Uterus (tissue), 4 donors: ENCODE measurements at places on chromosomes 5 and 9. TPM values are rescaled to one million over a fixed set of nuclear protein-coding genes. Genes with fewer than 3 reads are reported as not detected.

The SAXO1 gene
- total RNA-seq, result 0.14 TPM

The VPS13A gene
- total RNA-seq, result 22.5 TPM

The SLC6A7 gene
- not detected for total RNA-seq

The RAPGEF1 gene
- 28.2 TPM for total RNA-seq

The FOXD4L5 gene
- 0.37 TPM for total RNA-seq

The FOXD4L3 gene
- total RNA-seq, result not detected

The GFI1B gene
- not detected for total RNA-seq

- no peak for DNase-seq
Observed at GRCh38 chr5:490116-491106, 33.8 kb downstream of the SLC9A3 start.

DNA sequence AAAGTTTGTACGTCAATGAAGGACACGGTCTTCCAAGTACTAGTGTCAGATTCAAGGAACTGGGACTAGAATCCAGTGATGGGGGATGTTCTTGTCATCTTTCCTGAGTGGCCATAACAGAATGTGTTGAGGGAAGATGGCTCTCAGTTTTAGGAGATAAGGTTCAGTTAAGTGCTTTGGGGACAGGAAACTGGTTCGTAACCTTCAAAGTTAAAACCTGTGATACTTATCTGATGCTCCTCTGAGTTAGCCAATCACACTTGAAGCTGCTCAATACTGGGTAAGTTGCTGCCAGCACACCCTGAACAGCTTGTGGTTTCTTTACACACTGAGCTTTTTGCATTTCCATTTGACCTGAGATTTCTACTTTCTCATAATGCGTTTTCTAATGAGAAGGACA, 64.4 kb downstream of the PIK3R1 start:
- no peak for DNase-seq

DNA sequence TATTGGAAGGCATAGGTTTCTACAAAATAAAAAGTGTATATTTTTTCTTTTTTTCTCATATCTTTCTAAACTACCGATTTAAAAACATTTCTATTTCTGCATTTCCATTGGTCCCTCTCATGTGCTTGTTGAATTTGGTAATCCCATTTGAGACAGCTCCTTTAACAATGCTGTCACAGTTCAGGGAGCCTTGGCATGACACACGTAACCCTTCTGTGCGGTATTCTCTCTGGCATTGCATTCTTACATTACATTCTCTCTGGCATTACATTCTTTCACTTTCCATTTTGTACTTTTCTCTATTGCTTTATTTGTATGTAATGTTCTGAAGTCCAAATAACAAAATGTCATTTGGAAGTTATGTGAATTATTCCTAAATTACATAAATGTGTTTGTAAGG, 150.7 kb upstream of the RASGRF2 start:
- DNase-seq, result no peak

GRCh38 chr5:54703133-54703532, 185.6 kb downstream of the SNX18 start:
- peak; percentile 46 for DNase-seq

- no peak for DNase-seq
Observed at GRCh38 chr9:92976431-92976830, 29.1 kb downstream of the FGD3 start.

- DNase-seq, result no peak
Observed at GRCh38 chr5:52648726-52649125, 139.0 kb upstream of the ITGA1 start.

DNA sequence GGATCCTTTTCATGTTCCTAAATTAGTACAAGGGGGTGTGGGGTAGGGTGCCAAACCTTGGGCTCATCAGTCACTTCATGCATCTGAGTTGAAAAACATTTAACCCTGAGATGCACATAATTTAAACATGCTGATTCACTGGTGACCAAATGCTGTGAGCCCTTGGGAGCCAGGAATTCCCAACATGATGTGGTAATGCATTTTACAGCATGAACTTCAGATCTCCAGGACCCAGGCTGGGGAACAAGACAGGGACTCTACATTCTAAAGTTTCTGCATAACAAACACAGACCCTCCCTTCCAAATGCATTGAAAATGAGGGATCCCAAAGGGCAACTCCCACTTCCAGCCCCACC, 322.2 kb downstream of the NDUFS4 start:
- DNase-seq, result no peak

GRCh38 chr5:33408816-33409215, 31.9 kb upstream of the TARS1 start:
- no peak for DNase-seq

- DNase-seq, result no peak
Observed at GRCh38 chr9:128211186-128211980, 8.2 kb downstream of the DNM1 start.

GRCh38 chr5:31415009-31415923, 116.6 kb downstream of the DROSHA start:
- no peak for DNase-seq

DNA sequence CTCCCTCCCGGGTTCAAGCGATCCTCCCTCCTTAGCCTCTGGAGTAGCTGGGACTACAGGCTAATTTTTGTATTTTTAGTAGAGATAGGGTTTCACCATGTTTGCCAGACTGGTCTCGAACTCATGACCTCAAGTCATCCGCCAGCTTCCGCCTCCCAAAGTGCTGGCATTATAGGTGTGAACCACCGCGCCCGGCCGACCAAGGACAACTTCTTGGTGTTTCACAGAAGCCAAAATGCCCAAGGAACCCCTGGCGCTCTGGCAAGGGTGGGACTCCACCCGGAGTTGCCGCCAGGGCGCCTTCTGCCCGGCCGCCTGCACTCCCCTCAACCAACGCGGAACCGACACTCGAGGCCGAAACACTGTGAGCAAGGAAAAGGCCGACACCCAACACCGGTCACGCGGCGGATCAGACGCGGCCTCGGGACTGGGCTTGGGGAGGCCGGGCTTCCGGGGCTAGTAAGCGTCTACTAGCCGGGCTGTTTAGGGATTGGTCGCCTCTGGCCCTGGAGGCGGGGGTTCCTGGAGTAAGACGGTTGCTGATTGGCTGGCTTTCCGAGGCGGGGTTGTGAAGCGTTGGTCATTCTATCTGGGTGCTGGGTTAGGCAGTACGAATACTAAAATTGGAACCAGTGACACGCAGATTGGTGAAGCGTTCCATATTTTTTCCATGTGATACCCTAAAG, 7.7 kb upstream of the CFAP157 start:
- DNase-seq, result peak; percentile 98

DNA sequence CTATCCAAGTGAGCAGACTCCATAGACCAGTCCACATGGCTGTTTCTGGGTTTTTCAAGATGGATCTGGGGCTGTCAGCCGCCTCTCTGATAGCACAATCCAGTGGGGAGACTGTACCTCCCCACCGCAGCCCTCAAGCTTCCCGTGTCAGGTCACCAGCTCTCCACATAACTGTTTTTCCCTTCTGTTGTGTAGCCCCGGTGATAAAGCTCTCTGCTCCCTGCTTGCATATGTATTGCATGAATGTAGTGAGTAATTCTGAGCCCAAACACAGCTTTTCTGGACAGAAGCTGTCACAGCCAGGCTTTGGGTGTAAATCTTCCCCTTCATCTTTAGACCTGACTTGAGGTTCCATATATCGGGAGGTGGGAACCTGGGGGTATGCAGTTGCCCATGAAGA, 23.1 kb upstream of the CFAP157 start:
- DNase-seq, result no peak
